ENCODE measurements at places on chromosomes 6 and 20. TPM values are rescaled to one million over a fixed set of nuclear protein-coding genes. Genes with fewer than 3 reads are reported as not detected.

DNA sequence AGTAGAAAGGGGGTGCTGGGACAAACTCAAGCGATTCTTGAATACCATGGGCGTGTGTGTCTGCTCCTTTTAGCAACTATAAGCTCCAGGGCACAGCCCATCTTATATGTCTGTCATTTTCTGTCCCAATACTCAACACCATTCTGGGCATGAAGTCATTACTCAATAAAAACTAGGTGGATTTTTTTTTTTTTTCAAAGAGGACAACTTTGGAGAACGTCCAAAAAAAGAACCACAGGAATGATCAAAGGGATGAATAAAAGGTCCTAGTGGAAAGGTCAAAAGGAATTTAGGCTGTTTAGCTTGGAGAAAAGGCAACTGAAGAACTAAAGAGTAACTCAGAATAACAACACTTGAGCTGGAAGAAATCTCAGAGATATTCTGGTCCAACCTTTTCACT lies 24.4 kb downstream of the UQCC1 start:
- no peak for DNase-seq

DNA sequence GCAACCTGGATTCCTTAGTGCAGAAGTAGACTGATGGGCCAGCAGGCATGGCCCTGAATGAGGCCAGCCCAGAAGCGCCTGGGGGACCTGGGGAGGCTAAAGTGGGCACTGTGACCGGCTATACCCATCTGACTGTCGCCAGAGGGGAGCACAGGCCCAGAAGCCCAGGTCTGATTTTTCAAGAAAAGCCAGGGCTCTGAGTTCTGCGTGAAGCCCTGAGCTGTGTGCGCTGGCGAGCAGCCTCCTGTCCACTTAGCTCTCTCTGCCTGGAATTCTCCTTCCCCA lies 111.7 kb downstream of the SULF2 start:
- no peak for DNase-seq

GRCh38 chr6:106586815-106587415 lies 42.4 kb downstream of the RTN4IP1 start:
- no peak for DNase-seq

DNA sequence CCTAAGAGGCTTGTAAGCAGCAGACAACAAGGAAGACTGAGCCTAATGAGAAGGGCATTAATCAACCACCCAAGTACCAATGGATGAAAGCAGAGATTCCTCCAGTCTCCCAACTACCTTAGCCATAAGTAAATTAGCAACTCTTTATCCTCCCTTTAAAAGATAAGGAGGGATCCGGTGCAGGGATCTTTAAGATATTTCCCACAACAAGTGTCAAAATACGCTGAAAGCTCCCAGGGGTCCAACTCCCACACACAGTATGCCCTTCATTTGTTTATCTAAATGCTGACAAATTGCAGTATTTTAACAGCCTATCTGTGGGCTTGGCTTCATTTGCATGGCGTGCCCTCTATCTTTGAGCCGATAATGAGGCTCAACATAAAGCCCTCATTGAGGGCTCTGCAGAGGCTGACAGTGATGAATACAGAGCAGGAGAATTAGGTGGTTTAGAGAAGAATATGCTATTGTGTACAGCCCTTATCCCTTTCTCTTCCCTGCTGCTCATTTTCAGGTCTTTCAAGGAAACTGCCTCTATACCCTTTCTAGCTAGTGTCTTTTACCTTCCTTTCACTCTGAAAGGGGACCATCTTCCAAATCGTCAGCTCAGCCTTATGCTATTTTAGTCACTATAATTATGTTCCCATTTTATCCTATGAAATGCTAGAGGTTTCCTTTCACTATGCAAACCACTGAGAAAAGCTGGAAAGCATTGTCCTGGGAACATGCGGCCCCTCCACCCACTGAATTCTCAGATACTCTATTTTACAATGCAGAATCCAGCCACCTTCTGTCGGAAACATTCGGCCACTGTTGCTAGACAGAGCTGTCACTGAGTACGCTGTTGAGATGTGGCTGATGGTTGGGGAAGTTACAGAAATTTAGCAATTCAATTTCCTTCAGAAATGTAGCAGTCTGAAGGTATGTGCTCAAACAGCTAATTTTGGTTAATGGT lies 575.2 kb upstream of the JAG1 start:
- no peak for DNase-seq

DNA sequence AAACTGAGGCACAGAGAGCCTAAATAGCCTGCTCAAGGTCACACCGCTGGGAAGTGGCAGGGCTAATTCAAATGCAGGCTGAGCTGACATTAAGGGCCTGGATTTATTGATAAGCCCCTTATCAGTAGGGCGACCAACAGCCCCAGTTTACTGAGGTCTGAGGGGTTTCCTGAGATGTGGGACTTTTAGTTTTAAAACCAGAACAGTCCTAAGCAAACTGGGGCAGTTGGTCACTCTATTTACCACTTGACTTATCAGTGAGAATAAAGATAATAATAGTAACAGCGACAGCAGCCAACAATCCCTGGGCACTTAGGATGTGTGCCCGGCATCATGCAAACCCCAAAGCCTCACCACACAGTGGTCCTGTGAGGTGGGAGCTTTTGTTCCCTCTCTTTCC lies 27.6 kb downstream of the PREX1 start:
- DNase-seq: no peak

GRCh38 chr6:67358241-67358640 lies 1276.8 kb upstream of the ADGRB3 start:
- DNase-seq: no peak

DNA sequence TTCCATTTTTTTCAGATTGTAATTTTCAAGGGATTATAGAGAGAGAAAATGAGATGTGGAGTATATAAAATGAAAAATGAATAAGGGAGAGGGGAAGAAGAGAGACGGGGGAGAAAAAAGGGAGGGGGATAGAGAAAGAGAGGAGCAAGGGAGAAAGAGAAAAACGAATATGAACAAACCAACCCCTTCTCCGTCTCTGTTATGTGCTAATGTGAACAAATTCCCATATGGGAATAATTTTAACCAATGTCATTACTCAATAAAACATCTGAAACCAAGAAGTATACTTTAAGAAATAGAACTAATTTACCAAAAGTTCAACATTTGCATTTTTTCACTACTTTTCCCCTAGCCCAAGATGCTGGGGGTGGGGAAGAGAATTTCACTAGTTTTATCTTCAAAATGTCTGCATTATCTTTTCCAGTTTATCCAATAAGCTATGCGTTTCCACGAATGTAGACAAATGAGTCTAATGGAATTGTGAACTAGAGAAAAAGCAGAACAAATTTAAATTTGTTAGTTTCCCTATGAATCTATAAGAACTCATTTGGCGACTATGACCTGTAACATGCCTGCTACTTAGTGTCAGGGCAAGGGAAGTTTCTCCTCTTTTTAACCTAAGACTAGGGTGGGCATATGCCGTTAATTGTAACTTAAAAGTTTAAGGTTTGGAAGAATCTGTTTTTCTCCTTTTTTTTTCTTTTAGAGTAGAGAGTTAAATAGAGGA lies 286.3 kb downstream of the BTBD9 start:
- no peak for DNase-seq

GRCh38 chr20:38612751-38613515 lies 11.3 kb downstream of the ARHGAP40 start:
- DNase-seq: no peak

GRCh38 chr6:13635948-13636658 lies 21.0 kb downstream of the NOL7 start:
- no peak for DNase-seq

- DNase-seq: no peak
Measured at GRCh38 chr6:121504227-121504626, 68.8 kb downstream of the GJA1 start.

The KIF3B gene
- 41.4 TPM for total RNA-seq

The EDN1 gene
- 23.2 TPM for total RNA-seq

The HMGCLL1 gene
- total RNA-seq: 0.55 TPM

The SIM1 gene
- not detected for total RNA-seq

The ZNF451 gene
- total RNA-seq: 52.3 TPM

The UST gene
- total RNA-seq: 7.8 TPM

The ERMARD gene
- 15.7 TPM for total RNA-seq

The ITPA gene
- total RNA-seq: 41.6 TPM

The PGC gene
- not detected for total RNA-seq

The BMP6 gene
- total RNA-seq: 12.7 TPM
